ENCODE measurements at places on chromosomes 1 and 21.

GRCh38 chr1:228002792-228003191 is 4.0 kb upstream of the WNT3A start:
- DNase-seq, result no peak

GRCh38 chr21:38171723-38172344 is 85.0 kb upstream of the KCNJ15 start:
- DNase-seq, result no peak

DNA sequence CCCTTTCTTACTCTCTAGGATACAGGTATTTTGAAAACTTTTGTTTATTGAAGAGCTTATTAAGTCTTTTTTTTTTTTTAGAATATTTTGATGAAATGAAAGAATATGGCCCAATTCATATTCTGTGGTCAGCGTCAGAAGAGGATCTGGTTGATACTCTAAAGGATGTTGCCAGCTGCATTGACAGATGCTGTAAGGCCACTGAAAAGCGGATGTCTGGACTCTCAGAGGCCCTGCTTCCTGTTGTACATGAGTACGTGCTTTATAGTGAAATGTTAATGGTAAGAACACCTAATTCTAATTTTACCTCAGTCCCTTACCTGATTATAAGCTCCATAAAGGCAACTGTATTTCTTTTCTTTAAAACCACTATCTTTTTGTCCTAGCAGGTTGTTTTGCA is 37.1 kb downstream of the SNX7 start:
- DNase-seq, result no peak

DNA sequence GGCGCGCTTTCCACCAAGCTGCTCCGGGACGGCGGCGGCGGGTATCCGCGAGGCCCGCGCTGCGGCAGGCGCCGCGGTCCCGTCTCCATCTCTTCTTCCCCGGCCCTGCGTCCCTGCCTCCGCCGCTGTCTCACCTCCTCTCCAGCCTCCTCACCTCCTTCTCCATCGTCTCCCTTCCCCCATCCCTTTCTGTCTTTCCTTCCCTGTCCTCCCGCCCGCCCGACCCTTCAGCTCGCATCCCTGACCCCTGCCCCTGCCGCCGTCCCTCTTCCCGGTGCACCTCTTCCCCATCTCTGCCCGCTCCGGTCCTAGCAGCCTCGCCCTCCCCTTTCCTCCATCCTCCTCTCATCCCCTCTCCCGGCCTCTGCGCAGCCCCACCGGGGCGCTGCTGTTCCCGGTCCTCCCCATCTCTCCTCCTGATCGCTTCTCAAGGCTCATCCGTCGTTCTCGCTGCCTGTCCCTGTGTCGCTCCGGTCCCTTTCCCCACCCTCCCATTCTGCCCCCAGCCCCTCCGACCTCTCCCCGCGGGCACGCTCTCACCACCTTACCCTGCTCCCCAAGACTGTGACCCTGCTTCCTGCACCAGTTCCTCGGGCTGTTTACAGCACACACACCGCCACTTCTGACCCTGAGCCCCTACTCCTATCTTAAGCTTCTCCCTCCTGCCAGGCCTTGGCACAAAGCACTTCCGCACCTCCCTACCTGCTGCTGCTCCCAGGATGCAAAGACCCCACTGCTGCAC is 760 bp upstream of the NPHP4 start:
- DNase-seq, result peak; percentile 49

- no peak for DNase-seq
Measured at GRCh38 chr1:197200272-197200899, 53.9 kb upstream of the ASPM start.

- DNase-seq, result no peak
Measured at GRCh38 chr1:64215576-64215975, 12.2 kb downstream of the UBE2U start.

GRCh38 chr1:162700131-162700530 is 67.9 kb downstream of the DDR2 start:
- DNase-seq, result no peak
